ENCODE measurements at places on chromosomes 7 and 10.

GRCh38 chr10:124157271-124157681, 63.9 kb upstream of the CHST15 start:
- no peak for DNase-seq

- no peak for DNase-seq
Measured at GRCh38 chr7:87530126-87530525, 54.6 kb upstream of the ABCB4 start.

- DNase-seq = no peak
Measured at GRCh38 chr7:111339006-111339405, 223.3 kb downstream of the IMMP2L start.

DNA sequence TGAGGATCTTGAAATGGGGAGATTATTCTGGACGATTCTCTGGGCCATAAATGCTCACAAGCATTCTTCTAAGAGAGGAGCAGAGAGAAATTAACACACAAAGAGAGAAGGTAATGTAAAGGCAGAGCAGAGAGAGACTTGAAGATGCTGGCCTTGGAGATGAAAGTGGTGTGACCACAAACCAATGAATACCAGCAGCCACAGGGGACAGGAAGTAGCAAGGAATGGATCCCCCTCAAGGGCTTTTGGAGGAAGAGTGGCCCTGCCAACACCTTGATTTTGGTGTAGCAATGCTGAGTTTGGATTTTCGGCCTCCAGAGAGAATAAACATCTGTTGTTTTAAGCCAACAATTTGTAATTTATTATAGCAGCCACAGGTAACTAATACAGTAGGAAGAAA, 1155.6 kb downstream of the TYW1 start:
- no peak for DNase-seq

DNA sequence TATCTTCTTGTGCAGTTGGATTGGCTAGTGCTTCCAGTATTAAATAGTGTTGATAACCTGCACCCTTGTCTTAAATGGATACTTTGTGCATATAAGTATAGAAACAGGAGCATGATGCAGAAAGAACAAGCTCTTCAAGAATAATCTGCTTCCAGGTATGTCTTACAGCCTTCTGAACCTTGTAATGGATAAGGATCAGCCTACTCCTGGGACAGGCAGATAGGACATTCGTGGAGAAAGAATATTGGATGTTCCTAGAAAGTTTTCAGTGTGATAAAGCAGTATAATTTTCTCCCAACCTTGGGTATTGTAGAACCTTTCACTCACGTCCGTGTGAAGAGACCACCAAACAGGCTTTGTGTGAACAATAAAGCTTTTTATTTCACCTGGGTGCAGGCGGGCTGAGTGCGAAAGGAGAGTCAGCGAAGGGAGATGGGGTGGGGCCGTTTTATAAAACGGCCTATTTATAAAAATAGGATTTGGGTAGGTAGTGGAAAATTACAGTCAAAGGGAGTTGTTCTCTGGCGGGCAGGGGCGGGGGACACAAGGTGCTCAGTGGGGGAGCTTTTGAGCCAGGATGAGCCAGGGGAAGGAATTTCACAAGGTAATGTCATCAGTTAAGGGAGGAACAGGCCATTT, 27.2 kb downstream of the C1GALT1 start:
- DNase-seq = no peak

DNA sequence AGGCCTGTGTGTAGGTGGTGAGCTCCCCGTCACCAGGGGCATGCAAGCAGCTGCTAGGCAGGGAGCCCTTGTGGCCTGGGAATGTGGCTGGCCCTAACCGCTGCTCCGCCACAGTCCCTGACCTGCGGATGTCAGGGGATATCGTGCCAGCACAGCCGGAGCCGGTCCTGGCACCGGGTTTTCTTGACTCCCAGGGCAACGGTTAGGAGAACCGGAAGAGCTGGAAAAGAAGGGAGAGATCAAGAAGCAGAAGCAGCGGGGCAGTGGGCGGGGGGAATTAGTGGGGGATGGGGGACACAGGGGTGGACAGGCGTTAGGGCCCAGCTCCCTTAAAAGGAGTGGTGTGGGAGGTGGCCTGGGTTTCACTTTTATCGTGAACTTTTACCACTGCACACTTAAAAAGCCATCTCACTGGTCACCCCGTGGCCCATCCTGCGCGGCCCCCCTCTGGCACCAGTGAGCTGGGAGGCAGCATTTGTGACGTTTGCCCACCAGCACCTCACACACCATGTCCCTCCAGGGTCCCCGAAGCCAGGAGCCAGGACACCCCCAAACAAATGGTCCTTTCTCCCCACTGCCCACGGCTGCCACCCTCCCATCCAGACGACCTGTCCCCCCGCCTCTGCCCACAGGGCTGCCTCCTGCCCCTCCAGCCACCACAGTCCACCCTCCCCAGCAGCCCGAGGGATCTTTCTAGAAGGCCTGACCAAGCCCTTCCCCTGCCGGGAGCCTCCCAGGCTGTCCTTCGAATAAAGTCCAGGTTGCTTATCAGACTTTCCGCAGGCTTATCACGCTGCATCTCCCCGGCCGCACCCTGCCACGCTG, 1.8 kb upstream of the MICALL2 start:
- DNase-seq = peak; percentile 17

GRCh38 chr7:84083846-84084245, 110.7 kb downstream of the SEMA3A start:
- no peak for DNase-seq

DNA sequence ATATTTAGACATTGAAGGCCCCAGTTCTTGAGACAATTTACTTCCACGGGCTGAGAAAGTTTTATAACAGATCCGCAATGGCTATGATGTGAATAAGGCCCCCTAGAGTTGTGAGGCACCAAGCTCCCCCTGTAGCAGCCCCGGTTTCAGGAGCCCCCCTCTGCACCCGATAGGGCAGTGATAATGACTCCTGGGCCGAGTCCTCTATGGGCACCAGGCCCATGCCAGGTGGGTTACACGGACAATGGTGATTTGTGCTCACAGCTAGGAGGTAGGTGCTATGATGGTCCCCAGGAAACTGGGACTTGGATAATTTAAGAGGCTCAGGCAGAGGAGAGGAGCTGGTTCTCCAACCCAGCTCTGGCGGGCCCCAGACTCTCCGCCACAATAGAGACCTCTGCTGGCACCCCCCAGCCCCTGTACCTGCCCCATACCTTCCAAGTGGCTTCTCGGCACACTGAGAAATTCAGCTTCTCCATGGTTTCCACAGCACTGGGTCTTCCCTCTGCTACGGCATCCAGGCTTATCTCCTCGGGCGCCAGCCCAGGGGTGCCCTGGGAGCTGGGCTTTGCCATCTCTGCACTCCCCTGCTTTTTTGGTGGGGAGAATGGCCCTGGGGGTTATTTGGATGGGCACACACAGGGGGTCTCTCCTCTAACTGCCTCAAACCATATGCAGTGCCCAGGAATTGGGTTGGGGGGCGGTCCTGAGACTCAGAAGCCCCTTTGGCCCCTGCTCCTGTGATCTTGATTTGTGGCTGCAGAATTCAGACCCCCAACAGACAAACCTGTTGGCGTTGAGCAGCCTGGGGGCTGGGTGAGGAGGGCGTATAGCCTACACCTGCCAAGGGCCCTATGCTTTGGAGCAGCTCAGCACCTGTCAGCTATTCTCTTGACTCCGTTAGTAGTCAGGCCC, 12.2 kb upstream of the KCP start:
- no peak for DNase-seq

- DNase-seq = no peak
Measured at GRCh38 chr10:104614245-104614831, 26.8 kb upstream of the SORCS3 start.

DNA sequence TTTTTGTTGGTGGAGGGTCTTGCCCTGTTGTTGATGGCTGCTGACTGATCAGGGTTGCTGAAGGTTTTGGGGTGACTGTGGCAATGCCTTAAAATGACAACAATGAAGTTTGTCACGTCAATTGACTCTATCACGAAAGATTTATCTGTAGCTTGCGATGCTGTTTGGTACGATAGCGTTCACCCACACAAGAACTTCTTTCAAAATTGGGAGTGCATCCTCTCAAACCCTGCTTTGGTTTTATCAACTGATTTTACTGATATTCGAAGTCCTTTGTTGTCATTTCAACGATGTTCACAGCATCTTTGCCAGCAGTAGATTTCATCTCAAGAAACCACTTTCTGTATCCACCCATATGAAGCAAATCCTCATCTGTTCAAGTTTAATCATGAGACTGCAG, 26.0 kb downstream of the NAMPT start:
- no peak for DNase-seq

- no peak for DNase-seq
Measured at GRCh38 chr10:34434119-34434594, 380.9 kb downstream of the PARD3 start.

GRCh38 chr7:126570845-126571244, 681.9 kb downstream of the GRM8 start:
- DNase-seq = no peak

DNA sequence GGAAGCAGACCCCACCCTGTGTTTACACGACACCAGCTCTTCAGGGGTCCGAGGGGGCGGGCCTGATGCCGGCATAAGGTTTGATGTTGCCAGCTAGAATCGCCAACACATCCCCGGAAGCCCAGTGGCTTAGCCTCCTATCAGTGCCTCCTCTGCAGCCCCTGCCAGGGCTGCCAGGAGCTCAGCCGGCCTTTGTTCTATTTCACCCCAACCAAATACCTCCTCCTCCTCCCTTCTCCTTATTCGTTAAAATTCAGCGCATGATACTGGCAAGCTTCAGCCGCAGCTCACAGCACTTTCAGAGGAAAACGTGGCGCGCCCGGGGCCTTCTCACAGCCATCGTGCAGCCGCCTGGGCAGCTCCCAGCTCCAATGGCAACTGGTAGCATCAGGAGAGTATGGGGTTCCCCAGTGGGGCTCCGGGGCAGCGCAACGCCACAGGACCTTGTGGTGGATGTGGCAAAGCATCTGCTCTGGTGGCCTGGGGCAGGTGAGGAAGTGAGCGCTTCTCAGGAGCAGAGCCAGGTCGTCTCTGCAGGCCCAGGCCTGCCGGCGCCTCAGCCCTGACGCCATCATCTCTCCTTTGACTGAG, 176.4 kb upstream of the RHEB start:
- no peak for DNase-seq

DNA sequence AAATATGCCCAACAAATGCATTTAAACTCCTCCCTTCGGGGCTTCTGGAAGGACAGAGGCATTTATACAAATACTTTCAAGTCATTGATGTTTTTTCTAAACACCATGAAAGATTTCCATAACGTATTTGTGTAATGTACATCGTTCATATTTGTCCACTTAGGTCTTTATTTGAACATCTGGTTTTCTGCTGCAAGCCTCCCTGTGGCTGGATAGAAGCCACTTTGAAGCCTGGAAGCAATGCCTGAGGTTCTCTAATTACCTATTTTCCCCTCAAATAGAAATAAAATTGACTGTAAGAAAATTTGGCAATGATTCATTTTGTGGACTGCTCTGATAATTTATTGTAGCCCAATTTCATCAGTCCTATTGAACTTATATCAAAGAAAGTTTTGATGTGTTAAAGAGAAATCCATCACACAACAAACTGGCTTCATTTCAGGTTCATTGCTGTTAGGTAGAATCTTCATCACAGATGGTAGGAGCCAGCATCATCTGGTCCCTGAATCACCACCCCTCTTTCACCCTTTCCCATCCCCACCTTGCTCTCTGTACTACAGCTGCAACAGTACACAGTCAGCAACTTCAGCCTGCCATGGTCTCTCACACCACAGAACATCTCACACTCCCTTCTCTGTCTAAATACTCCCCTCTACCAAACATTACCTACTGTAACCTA, 186.0 kb upstream of the MGMT start:
- no peak for DNase-seq
